ENCODE measurements at places on chromosomes 5 and 9.

GRCh38 chr5:158039441-158039840, 180.5 kb upstream of the CLINT1 start:
- DNase-seq, result no peak

- no peak for DNase-seq
These were observed 2.1 kb downstream of the MSANTD3 start for GRCh38 chr9:100428871-100429654.

GRCh38 chr9:89010526-89011111, 19.4 kb downstream of the S1PR3 start:
- DNase-seq, result no peak

- no peak for DNase-seq
These were observed 209.5 kb upstream of the S1PR3 start for GRCh38 chr9:88781628-88782391.

DNA sequence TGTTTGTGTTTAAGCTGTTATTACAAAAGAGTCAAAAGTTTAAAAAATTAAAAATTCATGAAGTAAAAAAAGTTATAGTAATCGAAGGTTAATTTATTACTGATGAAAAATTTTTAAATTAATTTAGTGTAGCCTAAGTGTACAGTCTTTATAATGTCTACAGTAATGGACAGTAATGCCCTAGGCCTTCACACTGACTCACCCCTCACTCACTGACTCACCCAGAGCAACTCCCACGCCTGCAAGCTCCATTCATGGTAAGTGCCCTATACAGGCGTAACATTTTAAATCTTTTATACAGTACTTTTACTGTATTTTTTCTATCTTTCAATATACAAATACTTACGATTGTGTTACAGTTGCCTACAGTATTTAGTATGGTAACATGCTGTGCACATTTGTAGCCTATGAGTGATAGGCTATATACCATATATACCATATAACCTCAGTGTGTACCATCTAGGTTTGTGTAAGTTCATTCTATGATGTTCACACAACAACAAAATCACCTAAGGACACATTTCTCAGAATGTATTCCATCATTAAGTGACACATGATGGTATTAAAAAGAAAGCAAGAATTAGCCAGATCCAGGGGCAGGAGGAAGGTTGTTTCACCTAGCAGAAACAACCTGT, 40.1 kb downstream of the DCAF10 start:
- DNase-seq, result no peak
